ENCODE measurements at places on chromosomes 16 and 17.
A peak's percentile ranks its signal among the peaks of the same experiment; 100 is the strongest.

DNA sequence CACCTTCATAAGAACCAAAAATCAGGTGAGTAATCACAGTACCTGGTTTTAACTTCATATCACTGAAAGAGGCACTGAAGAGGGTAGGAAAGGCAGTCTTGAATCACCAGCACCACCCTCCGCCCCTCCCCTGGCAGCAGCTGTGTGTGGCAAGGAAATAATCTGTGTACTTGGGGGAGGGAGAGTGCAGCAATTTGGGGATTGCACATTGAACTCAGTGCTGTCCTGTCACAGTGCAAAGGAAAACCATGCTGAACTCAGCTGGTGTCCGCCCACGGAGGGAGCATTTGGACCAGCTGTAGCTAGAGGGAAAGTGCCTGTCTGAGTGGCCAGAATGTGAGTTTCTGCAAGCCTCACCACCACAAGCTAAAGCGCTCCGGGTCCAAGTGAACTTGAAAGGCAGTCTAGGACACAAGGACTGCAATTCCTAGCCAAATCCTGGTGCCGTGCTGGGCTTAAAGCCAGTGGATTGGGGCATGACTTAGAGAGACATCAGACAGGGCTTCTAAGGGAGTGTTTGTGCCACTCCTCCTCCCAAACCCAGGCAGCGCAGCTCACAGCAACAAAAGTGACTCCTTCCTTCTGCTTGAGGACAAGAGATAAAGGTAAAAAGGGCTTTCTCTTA lies 39.7 kb upstream of the ALDH3A1 start:
- no peak for DNase-seq

DNA sequence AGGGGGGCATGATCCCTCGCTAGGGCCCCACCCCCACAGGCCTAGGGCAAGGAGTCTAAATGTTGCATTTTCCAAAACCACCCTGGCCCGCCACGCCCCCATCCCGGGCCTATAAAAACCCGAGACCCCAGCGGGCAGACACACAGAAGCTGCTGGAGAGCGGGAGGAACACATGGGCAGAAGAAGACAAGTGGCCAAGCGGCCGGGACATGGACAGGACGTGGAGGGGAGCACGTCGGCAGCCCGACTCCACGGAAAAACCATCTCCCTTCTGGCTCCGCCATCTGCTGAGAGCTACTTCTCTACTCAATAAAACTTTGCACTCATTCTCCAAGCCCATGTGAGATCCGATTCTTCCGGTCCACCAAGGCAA lies 34.1 kb upstream of the ENPP7 start:
- no peak for DNase-seq

GRCh38 chr16:66572356-66572755 lies 6.1 kb downstream of the CMTM1 start:
- no peak for DNase-seq

DNA sequence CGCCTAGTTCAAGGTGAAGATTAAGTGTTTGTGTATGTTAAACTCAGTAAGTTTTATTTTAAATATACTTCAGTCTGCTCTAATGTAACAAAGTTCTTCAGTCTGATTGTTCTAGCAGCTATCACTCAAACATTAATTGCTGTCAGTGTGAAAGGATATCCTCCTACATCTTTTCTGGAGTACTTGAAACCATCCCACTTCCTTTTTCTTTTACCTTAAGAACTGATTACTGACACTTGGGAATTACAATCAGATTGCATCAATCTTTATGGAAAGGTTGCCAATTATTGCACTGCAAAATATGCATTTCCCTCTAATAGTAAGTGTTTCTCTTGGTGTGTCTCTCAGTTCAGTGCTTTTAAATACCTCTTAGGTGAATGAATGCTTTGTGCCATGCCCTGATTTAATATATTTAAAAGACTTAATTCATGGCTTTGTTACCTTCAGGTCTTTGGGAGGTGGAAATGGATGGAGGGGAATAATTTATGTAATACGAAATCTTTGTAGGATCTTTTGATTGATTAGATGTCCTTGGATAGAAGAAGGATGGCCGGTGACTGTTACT lies 16.6 kb downstream of the MRTFB start:
- DNase-seq: peak; percentile 28

DNA sequence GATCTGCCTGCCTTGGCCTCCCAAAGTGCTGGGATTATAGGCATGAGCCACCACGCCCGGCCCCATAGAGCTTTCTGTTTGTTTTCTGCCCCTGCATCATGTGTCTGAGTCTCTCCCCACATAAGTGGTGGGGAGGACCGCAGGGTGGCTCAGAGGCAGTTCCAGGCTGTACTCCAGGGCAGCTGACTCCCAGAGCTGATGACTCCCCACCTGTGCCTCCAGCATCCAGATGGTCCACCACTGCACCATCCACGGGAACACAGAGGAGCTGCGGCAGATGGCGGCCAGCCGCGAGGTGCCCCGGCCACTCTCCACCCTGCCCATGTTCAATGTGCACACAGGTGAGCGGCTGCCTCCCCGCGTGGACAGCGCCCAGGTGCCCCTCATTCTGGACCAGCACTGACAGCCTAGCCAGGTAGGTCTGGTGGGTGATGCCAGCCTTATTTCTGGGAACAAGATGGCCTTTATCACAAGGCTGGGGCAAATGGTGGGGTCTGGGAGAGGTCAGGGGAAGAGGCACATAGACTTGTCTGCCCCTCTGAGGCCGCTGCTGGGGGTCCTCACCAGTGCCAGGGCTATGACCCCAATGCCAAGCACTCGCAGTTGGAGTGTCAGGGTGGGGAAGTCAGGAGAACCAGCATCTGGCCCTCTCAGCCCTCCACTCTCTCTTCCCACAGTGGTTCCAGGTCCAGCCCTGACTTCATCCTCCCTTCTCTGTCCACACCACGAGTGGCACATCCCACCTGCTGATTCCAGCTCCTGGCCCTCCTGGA lies 9.4 kb downstream of the SGCA start:
- no peak for DNase-seq

DNA sequence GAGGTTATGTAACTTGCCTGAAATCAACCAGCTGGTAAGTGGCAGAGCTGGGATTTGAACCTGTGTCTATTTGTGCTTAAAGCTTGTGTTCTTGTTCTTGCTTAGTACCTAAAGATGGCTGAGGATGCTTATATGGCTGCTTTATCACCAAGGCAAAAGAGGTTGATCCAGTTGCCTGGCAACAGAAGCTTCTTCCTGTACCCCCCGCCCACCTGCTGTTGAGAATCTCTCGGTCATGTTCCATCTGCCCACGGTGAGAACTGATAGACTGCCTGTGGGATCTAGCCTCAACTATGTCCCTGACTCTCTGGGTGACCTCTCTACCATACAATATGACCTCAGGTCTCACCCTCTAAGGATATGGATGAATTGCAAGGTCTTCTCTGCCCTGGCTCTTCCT lies 60.7 kb downstream of the ABCC6 start:
- DNase-seq: no peak

DNA sequence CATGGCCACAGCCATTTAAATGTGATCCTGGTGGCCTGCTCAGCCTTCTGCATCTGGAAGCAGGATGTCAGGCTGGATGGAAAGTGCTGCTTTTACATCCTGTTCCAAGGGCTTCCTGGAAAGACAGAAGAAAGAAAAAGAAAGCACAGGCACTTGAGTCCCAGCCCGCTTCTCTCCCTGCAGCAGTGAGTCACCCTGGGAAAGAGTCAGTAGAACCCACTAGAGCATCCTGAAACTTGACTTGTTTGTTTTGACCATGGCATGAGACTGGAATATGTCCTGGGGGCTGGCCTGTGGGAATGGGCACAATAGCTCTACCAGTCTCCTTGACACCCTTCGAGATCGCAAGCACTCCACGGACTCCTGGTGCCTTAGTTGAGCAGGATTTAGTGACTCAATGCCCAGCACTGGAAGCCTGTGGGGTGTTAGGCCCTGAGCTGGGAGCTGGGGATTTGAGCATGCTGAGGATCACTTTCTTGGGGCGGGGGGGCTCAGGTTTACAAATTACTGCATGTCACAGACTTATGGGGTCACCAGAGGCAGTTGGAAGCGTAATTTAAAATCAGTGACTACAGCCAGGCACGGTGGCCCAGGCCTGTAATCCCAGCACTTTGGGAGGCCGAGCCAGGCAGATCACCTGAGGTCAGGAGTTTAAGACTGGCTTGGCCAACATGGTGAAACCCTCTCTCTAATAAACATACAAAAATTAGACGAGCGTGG lies 22.1 kb upstream of the GNA13 start:
- DNase-seq: peak; percentile 70

- DNase-seq: peak; percentile 24
Measured at GRCh38 chr17:66337866-66338485, 35.6 kb downstream of the PRKCA start.

DNA sequence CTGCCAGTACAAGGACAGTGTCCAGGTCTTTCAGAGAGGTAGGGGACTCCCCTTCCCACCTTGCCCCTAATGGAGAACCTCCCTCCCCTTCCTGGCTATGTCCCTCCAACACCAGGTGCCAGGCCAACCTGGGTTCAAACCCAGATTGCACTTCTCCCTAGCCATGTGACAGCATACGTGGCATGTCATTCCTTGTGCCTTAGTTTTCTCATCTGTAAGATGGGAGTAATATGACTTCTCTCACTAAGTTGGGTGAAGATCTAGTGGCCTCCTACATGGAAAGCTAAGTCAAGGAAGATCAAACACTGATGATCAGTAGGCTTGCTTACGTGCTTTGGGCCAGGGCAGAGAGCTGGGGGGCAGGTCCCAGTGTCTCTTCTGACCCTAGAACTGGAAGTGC lies 8.8 kb downstream of the FCSK start:
- DNase-seq: no peak

- DNase-seq: no peak
Measured at GRCh38 chr17:69949496-69949895, 125.5 kb upstream of the KCNJ16 start.

DNA sequence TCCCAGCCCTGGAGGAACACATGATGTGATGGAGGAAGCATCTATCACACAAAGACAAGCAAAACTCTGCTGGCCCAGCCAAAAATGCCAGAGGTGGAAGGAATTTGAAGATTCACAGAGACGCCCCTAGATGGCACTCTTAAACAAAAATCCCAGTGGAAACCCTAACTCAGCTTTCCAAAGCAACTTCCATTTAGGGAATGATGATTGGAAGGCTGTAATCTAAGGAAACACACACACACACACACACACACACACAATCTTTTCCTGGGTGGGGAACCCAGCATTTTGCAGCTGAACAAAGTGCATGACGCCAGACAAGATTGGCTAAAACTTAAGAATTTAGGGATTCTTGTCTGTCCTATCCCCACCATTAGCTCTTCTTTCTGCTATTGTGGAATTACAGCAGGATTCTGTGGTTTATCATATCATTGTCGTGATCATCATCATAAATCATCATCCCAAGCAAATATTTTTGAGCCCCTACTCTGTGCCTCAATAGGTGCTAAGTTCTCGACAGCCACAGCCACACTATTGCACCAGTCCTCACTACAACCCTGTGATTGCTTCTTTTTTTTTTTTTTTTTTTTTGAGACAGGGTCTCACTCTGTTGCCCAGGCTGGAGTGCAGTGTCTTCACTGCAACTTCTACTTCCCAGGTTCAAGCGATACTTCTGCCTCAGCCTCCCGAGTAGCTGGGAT lies 1.6 kb upstream of the LDAF1 start:
- DNase-seq: peak; percentile 84

GRCh38 chr16:53892155-53892554 lies 188.2 kb downstream of the FTO start:
- DNase-seq: peak; percentile 90

GRCh38 chr17:73359987-73360410 lies 48.2 kb upstream of the CDC42EP4 start:
- DNase-seq: no peak

DNA sequence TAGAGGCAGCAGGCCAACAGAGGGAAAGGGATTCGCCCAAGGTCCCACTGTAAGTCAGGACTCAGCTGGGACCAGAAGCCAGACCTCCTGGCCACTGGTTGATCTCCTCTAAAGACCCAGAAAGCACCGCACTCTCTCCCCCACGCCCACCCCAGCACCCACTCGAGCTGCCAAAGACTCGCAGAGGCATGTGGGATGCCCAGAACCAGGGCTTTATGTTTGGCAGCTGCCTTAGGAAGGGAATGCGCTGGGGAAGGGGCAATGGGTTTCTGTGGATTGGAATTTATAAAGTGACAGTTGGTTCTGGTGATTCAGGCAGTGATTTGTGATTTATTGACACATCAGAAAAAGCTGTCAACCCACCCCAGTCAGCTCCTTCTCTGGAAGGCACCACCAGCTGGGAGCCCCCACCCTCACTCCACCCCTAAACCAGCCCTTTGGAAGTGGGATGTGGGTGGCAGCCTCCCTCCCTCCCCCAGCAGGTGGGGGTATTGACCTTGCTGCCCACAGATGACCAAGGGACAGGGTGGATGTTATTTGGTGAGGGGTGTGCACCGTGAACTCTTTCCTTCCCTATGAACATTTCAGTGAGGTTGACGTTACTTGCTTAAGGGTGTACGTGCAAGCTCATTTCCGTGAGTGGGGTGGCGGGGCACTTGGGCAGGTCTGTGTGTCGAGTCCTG lies 76.6 kb upstream of the DNAJA2 start:
- DNase-seq: no peak

- no peak for DNase-seq
Measured at GRCh38 chr17:30379903-30380381, 1.2 kb downstream of the CPD start.

DNA sequence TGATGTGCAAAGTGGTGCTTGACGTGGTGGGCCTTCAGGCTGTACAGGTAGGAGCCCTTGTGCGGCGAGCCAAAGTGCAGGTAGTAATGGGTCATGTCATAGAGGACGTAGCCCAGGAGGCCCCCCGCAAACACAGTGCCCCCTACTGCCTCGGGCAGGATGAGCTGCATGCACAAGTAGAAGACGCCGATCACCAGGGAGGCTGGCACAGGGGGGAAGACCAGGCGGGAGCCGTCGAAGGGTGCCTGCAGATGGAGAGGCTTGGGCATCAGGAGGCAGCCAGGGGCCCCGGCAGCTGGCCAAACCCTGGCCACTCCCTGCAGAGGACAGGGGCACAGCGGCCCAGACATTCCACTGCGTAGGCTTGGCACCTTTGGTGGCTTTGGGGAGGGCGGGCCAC lies 15.7 kb upstream of the MLKL start:
- no peak for DNase-seq

DNA sequence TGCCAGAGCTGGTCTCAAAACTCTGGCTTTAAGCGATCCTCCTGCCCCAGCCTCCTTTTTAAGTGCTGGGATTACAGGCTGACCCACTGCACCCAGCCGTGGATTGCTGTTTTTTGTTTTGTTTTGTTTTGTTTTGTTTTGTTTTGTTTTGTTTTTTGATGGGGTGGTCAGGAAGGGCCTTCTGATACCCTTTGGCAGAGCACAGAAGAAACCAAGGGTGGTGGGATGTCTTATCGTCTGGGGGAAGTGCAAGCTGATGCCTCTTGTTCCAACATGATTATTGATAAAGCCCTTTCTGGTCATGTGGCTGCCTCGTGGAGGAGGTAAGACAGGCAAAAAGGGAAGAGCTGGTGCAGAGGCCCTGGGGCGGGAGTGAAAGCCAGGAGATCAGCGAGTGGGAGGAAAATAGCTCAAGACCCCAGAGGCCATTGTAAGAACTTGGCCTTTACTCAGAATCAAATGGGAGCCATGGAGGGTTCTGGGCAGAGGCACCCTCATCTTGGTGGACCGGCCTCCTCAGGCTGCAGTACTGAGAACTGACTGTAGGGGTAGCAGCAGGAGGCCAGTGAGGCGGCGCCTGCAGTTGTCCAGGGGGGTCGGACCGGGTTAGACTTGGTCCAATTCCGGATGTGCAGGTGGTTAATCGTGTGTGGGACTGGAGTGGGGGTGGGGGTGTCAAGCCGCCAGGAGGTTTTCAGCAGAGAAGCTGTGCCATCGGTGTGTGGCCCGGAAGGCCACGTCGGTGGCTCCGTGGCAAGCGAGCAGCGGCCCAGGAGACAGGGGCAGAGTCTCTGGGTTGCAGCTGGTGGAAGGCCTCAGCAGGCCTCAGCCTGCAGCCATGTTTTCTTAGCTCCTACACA lies 84.4 kb upstream of the GSE1 start:
- DNase-seq: no peak

GRCh38 chr17:78944956-78945355 lies 19.8 kb upstream of the TIMP2 start:
- DNase-seq: no peak
